ENCODE measurements at places on chromosomes 7 and 10.

GRCh38 chr10:76298329-76298728 is 866.9 kb downstream of the LRMDA start:
- no peak for DNase-seq

- no peak for DNase-seq
These were observed 17.6 kb upstream of the GPR146 start for GRCh38 chr7:1026721-1027161.

DNA sequence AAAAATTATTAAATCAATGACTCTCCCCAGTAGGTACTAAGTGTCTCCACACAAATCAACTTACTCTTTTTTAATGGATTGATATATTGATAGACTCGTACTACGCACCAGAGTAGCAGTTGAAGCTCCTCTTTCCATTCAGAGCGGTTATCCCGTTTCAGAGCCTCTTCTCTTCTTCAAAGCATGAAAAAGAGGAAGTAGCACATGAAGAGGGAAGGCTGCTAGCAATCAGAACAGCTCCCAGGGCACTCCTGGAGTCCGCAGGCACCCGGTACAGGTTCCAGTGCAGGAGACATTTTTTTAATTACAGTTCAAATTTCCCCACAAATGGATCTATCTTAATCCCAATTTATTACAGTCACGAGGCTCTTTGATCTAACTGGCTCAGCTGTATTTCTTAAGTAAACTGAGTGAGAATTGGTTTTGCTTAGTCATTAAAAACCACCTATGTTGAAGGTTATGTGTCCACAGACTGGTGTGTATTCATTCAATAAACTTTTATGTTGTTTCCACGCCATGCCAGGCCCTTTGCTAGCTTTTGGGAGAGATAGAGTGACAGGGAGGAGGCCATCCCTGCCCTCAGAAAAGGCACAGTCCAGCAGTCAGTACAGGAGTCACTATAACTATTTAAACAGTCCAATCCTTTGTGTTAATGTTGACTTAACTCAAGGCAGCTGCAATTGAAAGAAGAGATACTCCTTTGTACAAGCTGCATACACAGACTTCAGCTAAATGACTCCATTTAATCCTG is 32.1 kb upstream of the CALN1 start:
- DNase-seq: no peak

DNA sequence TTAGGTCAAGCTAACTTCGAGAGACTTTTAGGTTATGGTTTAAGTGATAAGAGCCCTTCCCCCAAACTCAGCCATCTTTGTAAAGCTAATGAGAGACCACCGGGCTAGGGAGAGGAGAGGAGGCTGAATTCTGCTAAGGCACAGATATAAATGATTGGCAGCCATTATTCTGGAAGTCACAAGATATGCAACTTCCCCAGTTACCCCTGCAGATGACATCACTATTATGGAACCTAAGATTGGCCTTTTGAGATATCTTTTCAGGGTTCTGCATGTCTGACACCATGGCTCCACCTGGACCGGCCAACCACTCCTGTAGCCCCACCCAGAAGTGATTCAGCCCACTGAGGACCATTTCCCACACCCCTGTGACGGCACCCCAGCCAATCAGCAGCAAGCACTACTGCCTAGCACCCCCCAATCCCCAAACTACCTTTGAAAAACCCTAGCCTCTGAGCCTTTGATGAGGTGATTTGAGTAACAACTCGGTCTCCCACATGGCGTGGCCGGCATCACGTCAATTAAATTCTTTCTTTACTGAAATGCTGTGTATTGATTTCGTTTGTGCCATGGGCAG is 14.4 kb downstream of the VIPR2 start:
- DNase-seq: no peak

All from EL (cell line).